ENCODE measurements at places on chromosomes 2 and 18.

- no peak for DNase-seq
These were observed 63.5 kb upstream of the ARL5A start for GRCh38 chr2:151891566-151892194.

DNA sequence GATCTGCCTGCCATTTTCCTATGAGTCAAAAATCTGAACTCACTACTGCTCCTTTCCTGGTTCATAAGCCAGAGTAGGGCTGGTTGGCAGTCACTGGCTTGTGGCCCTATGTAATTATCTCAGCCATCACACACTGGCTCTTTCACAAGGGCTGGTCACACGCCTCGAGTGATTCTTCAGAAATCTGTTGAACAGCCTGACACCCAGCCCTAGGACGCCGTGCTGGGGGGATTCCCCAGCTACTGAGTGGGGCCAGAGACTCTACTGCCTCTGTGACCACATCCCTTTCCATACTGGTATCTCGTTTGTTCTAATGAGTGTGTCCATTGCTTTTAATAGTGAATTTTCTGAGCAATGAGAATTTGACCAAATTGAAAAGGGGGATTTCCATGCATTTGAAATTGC, 45.8 kb upstream of the RBM44 start:
- DNase-seq, result no peak

DNA sequence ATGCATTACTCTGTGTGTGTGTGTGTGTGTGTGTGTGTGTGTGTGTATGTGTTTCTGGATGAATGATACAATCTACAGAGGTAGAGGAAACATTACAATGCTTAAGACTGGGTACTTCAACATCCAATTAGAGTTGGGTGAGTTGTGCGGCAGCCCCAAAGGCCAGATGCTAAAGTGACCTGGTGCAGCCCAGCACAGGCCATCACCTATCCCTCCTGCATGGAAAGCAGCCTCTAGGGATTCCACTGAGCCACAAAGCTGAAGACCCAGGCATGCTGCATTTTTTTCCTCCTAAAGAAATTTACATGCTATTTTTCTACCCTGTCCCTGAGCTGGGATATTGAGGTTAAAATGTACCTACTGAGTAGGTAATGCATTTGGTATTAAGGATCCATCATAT, 79.1 kb upstream of the ETAA1 start:
- DNase-seq, result no peak

GRCh38 chr18:73777356-73778031, 370.1 kb downstream of the FBXO15 start:
- DNase-seq, result no peak
